ENCODE measurements at places on chromosomes 11 and 22.

- no peak for DNase-seq
Measured at GRCh38 chr11:44146931-44147330, 51.5 kb downstream of the EXT2 start.

GRCh38 chr22:43855431-43855830, 6.9 kb downstream of the SULT4A1 start:
- DNase-seq: no peak

DNA sequence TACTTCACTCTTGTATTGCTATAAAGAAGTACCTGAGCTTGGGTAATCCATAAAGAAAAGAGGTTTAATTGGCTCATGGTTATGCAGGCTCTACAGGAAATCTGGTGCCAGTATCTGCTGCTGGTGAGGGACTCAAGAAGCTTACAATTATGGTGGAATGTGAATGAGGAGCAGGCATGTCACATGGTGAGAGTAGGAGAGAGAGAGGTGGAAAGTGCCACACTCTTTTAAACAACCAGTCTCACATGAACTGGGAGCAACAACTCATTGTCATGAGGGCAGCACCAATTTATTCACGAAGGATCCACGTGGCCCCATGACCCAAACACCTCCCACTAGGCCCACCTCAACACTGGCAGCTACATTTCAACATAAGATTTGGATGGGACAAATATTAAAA, 24.6 kb upstream of the IGLL5 start:
- no peak for DNase-seq

DNA sequence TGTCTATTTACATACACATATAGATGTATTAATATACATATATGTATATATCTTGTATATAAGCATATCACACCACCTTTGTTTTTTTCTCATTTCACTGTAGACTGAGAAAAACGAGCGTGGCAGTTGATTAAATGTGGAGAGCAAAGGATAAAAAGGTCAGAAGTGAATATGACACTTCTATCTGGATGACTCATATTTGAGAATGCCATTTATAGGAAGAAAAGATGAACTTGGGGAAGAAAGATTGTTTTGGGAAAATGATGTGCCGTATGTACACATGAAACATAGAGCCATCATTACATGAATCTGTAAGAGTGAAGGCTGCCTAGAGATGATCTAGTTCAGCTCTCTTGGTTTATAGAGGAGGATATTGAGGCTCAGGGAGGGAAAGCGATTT, 28.7 kb downstream of the AMOTL1 start:
- no peak for DNase-seq

GRCh38 chr22:43624144-43624998, 187.7 kb downstream of the EFCAB6 start:
- DNase-seq: peak; percentile 29

GRCh38 chr11:130827451-130828377, 88.6 kb downstream of the SNX19 start:
- DNase-seq: peak; percentile 88

DNA sequence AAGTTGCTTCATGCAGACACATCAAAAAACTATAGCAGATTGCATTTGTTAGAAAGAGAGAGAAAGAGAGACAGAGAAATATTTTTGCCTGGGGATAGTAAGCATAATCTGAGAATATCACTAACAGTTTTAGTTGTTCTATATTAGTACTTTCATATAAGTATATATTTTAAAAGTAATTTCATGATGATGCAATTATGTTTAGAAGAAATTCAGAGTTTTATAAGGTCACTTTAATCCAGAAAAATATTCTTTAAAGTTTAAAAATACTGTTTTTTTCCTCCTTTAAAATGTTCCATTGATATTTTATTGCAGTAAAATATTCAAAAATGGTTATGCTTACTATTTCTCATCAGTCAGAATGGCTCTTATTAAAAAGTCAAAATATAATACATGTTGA, 86.8 kb upstream of the MTMR2 start:
- no peak for DNase-seq

- peak; percentile 73 for DNase-seq
Measured at GRCh38 chr11:10302744-10303557, 1.9 kb upstream of the ADM start.

GRCh38 chr11:29024386-29024785, 916.2 kb downstream of the METTL15 start:
- DNase-seq: peak; percentile 30

GRCh38 chr11:1389103-1389931, 417 bp upstream of the BRSK2 start:
- DNase-seq: peak; percentile 96

Data from fibroblast of skin of scalp (primary cell).